LNCaP clone FGC (cell line): ENCODE measurements at places on chromosomes 5 and 9.

GRCh38 chr5:98904780-98905179, 24.0 kb downstream of the CHD1 start:
- no peak for DNase-seq

DNA sequence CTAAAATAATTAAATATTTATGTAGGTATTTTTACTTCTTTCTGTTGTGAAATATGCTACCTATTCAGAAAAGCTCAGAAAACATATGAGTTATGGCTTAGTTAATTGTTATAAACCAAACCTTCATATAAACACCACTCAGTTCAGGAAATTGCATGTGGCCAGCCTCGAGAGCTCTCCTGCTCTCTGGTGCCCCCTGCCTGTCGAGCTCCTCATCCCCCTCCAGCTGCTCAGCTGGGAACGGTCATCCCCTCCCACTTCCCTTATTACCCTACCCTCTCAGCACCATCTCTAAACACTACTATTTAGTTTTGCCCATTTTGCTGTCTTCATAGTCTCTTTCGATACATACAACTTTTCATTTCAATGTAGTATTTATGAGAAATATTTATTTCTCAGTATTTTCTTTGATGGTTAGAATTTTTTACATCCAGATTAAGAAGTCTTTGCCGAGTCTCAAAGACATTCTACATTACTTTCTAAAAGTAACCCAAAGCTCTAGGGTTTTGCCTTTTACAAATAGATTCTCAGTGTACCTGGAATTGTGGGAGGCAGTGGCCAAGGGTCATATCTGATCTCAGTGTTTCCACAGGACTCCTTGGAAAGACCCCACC, 51.2 kb upstream of the SEMA4D start:
- peak; percentile 36 for DNase-seq

- DNase-seq = no peak
Measured at GRCh38 chr5:35438288-35438687, 179.4 kb upstream of the SPEF2 start.

DNA sequence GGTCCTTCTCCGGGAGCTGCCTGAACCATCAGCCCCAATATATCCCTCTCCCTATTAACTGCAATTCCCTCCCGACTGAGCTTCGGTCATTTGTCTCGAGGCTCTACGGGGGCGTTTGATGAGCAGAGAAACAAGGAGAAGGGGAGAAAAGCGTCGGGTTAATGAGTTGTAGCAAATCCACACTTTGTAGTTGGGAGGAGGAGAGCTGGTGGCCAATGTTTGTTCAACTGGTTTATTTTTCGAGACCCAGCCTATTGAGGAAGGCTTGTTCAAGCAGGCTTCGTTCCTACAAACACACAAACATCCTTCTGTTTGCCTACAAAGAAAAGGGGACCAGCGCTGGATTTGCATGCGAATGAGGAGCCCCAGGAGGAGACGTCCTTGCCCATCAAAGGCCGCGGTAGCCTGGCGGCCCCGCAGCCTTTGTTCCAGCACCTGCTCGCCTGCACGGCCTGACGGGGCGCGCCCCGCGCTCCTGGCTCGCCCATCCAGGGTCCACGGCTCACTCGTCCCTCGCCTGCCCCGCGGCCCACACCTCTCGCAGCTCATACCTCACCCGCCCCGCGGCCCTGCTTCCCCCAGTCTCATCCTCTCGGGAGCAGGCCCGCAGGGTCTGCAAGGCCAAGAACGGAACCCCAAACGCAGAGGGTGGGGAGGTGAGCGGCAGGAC, 4.6 kb downstream of the FOXD1 start:
- DNase-seq = no peak

DNA sequence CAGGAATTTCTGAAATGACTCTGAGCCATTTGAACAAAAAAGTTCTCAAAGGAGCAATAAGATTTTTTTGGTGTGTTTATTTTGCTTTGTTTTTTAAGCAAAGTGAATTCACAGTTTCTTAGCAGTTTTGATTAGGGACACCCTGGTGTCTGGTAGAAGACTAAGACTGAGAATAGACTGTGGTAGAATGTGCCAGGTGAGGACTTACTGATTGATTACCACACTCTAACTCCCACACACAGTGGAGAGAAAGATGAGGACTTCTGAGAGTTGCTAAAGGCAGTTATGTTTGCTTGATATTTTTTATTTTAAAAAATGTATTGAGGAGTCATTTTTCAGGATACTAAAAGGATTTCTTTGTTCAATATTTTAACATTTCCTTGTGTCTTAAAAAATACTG, 175.1 kb downstream of the CD180 start:
- DNase-seq = no peak

- DNase-seq = no peak
Measured at GRCh38 chr5:143312822-143313221, 90.7 kb downstream of the NR3C1 start.

- DNase-seq = no peak
Measured at GRCh38 chr9:136222906-136223285, 18.0 kb upstream of the LHX3 start.

DNA sequence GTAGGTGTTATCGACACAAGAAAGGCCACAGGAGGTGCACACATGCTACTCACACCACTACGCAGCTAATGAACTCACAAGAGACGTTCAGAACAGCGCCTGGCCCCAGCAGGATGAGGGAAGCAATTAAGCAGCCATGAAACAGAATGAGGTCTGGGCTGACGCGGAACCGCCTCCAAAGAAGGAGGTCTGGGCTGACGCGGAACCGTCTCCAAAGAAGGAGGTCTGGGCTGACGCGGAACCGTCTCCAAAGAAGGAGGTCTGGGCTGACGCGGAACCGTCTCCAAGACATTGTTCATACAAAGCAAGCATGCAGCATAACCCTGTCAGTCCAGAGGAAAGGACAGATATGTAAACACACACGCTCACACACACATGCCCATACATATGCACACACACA, 63.2 kb upstream of the ZNF354A start:
- DNase-seq = no peak

- no peak for DNase-seq
Measured at GRCh38 chr9:84368601-84369000, 28.0 kb upstream of the SLC28A3 start.

GRCh38 chr5:2569774-2570542, 181.5 kb downstream of the IRX2 start:
- no peak for DNase-seq

GRCh38 chr5:14469551-14470377, 111.8 kb upstream of the OTULINL start:
- no peak for DNase-seq

GRCh38 chr5:80082731-80083100, 47.6 kb downstream of the THBS4 start:
- peak; percentile 46 for DNase-seq

GRCh38 chr5:152306386-152306785, 98.7 kb downstream of the NMUR2 start:
- no peak for DNase-seq

- DNase-seq = no peak
Measured at GRCh38 chr9:108609227-108609896, 246.4 kb downstream of the ACTL7B start.
